ENCODE measurements at places on chromosomes 2 and 18.
A peak's percentile ranks its signal among the peaks of the same experiment; 100 is the strongest.

- peak; percentile 37 for DNase-seq
Measured at GRCh38 chr2:79876430-79876829, 363.6 kb downstream of the CTNNA2 start.

DNA sequence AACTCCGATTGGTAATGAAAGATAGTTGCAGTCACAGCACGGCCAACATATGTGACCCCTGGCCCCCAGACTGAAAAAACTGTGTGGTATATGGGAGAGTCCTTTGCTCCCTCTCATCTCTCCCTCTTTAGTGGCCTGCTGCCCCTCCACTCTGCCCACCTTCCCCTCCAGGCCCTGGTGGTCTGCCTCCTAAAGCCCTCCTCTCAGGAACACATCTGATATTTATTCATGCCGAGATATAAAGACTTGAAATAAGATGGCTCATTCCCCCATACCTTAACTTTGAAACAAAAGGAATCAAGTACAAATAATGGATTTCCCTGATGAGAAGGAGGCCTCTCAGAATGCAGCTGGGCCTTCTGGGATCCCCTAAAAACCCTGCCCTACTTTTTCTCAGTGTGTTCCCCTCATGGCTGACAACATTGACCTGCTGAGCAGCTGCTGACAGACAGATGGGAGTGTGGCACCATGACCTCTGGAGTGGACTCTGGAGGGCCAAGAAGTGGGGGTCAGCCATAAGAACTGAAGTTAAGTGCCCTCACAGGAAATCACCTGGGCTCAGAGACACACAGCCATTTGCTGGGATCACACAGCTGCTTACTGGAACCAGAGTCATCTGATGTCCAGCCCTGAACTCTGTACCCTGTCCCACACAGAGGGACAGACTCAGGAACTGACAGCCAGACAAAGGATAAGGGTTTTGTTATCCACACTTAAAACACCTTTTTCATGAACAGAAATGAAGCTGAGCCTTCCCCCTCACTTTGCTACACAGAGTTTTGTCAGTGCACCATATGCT, 39.8 kb upstream of the ST8SIA3 start:
- DNase-seq, result no peak

- no peak for DNase-seq
Measured at GRCh38 chr2:30421026-30421603, 25.9 kb upstream of the LCLAT1 start.

DNA sequence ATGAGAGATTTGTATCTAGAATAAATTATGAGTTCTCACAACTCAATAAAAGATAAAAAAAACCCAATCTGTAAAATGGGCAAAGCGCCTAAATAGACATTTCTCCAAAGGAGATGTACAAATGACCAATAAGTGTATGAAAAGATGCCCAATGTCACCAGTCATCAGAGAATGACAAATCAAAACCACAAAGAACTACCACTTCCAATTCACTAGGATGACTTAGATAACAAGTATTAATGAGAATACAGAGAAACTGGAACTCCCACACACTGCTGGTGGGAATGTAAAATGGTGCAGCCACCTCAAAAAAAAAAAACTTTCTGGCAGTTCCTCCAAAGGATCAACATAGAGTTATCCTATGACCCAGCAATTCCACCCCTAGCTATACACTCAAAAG, 17.4 kb upstream of the COL6A3 start:
- peak; percentile 8 for DNase-seq

DNA sequence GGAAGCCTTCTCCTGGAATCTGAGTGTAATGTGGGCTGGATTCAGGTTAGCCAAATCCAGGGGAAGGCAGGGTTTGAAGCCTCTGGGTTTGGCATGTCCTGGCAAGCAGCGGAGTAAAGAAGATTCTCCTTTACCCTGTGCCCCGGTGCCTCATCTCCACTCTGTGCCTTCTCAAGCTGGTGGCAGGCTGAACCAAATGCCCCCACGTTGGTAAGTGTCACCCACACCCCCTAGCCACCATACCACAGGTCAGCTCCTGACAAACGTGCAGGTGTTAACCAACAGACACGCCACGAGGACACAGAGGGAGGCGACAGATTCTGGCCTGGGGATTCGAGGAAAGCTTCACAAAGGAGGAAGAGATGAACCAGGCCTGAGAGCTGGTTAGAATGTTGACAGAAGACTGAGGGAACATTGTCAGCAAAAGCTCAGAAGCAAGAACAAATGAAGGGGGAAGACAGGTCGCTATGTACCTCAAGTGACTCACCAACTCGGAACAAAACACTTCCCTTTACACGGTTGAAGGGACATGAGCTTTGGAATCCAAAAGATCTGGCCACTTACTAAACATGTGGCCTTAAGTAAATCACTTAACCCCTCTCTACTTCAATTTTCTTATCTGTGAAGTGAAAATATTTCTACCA, 85.2 kb upstream of the LCLAT1 start:
- DNase-seq, result no peak

- DNase-seq, result no peak
Measured at GRCh38 chr2:107728586-107728985, 98.1 kb upstream of the RGPD4 start.

- no peak for DNase-seq
Measured at GRCh38 chr2:310994-311393, 23.1 kb upstream of the ALKAL2 start.

DNA sequence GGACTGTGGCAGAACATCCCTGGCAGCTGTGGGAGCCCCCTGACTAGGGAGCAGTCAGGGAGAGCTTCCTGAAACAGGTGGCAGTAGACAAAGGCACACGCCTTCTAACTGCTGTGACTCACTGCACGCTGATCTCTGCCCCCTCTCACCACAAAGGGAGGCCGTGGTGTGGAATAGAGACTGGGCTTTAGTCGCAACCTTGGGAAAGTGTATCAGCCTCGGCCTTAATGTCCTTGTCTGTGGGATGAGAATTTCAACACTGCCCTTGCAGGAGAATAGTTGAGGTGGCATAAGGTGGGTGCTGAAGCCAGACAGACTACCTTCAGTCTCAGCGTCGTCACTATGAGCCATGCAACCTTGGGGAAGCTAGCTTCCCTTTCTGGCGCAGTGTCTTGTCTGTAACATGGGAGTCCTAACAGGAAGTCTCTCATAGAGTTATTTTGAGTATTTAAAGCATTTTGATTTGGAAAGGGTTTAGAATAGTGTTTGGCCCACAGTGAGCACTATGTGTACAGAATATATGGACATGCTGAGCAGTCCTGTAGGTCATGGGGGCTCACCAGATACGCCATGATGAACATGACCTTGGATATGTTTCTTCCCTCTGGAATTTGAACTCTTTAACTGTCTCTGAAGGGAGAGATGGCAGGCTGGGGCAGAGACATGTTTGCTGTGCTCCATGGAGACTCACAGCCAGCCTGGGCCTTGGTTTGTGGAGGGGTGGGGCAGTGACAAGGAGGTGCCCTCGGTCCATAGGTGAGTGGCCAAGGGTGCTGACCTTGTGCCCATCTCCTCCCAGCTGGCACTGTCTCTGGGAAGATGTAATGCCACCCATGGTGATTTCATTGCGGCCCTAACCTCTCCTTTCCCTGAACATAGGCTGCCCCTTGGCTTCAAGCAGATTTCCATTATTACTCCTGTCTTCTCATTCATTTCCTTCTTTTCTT, 29.5 kb upstream of the SMAD7 start:
- DNase-seq, result peak; percentile 36

- peak; percentile 37 for DNase-seq
Measured at GRCh38 chr2:241635756-241636155, 1.2 kb downstream of the THAP4 start.

DNA sequence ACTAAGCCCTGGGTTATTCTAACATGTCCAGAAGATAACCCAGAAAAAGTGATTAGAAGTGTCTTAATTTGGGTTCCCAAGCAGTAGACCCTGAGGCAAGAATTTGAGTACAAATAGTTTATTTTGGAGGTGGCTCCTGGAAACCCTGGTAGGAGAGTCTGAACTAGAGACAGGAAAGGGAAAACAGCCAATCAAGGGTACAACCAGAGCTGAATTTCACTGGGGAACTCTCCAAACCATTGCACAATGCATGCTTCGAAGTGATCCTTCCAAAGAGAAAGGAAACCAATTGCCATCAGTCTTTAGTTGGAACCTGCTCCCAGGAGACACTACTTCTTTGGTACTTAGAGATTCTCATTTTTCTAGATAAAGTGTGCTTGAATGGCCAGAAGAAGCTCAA, 361.5 kb downstream of the MBD2 start:
- no peak for DNase-seq

DNA sequence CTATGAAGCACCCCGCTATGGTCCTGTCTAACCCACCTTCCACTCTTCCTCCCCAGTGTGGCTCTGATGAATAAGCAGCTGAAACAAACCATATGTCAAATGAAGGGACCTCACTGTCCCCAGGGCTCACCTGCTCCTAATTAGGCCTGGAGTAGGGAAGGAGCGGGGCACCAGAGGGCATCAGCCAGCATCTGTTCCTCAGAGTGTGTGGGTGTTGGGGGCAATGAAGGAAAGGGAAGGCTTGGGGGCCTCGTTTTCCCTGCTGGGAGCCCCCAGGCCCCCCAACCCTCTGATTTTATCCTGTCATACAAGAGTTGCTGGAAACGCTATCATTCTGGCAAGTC, 274.7 kb downstream of the HAUS1 start:
- no peak for DNase-seq
